ENCODE measurements at places on chromosomes 1 and 21. TPM values are rescaled to one million over a fixed set of nuclear protein-coding genes. Genes with fewer than 3 reads are reported as not detected.

The AGO4 gene
- 21.7 TPM for total RNA-seq

The CAP1 gene
- 67.0 TPM for total RNA-seq

GRCh38 chr21:36765229-36765628, 66.3 kb downstream of the SIM2 start:
- H3K4me3 ChIP-seq: no peak overlapping the region
- no peak for DNase-seq
- H3K4me1 ChIP-seq: peaks cover 9% of the 10 kb centered on the region
- H3K36me3 ChIP-seq: peaks cover 4% of the 10 kb centered on the region

DNA sequence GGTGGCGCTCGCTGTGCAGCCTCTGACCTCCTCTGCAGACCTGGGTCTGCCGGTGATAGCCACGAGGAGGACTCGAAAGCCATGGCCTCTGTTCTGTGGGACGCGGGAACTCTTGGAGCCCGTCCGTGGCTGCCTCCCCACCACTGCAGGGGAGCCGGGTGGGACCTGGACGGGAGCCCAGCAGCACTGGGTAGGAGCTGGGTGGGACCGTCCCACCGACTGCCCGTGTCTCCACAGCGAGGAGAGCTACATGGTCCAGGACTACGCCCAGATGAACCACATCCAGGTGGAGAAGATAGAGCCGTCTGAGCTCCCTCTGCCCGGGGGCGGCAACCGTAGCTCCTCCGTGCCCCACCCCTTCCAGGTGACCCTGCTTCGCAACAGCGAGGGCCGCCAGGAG, 23.7 kb downstream of the ARHGEF16 start:
- DNase-seq: no peak
- H3K4me3 ChIP-seq: no peak overlapping the region
- H3K36me3 ChIP-seq: no peaks in the 10 kb centered on the region
- no peaks in the 10 kb centered on the region for H3K4me1 ChIP-seq
- H3K27ac ChIP-seq: no peak overlapping the region

Data from gastrocnemius medialis (tissue), 4 donors.